Activated naive CD4-positive, alpha-beta T cell treated with anti-CD3 and anti-CD28 coated beads, Interleukin-2, amount 10 ng/mL, durations not matched to agents 7 days and 5 days (primary cell): ENCODE measurements at places on chromosomes 2 and 18.

DNA sequence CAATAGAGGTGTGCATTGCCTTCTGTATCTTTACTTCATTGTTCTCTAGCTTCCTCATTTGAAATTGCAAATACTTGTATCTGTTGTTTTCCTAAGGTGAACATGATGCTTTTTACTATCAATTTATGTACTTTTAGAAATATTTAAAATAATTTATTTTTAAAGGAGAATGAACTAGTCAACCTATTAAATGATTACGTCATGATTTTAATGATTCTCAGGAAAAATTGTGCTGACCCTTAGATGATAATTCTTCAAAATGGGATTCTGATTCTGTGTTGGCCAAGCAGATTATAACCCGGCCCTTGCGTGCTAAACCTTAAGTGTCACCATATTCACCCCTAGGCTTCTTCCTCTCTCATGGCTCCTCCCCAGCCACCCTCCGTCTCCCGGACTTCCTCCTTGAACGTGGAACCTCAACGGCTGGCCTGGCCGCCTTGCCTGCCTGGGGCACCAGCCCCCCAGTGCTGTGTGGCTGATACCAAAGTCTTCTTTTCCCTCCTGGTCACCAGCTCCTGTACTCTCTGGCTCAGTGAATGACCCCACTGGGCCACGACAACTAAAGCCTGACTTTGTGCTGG, 292.0 kb downstream of the GBX2 start:
- DNase-seq, result no peak

- DNase-seq, result no peak
These were observed 96.8 kb downstream of the DIS3L2 start for GRCh38 chr2:232058063-232058877.

DNA sequence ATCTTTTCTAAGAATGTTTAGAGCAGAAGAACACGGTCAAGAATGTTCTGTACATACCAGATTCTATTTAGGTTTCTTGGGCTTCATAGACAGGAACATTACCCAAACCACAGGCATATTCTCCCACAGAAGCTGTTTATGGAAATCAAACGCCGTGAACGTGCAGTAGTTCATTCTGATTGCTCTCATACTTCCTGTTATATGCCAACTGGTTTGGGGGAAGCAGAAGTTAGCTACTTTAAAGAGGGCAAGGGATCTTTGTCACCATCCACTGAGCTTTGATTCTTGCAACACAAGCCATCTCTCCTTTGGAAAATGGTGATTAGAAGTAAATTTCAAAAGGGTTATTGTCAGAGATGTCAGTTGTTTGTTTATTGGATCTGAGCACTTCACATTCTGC, 182.2 kb upstream of the NRP2 start:
- no peak for DNase-seq

DNA sequence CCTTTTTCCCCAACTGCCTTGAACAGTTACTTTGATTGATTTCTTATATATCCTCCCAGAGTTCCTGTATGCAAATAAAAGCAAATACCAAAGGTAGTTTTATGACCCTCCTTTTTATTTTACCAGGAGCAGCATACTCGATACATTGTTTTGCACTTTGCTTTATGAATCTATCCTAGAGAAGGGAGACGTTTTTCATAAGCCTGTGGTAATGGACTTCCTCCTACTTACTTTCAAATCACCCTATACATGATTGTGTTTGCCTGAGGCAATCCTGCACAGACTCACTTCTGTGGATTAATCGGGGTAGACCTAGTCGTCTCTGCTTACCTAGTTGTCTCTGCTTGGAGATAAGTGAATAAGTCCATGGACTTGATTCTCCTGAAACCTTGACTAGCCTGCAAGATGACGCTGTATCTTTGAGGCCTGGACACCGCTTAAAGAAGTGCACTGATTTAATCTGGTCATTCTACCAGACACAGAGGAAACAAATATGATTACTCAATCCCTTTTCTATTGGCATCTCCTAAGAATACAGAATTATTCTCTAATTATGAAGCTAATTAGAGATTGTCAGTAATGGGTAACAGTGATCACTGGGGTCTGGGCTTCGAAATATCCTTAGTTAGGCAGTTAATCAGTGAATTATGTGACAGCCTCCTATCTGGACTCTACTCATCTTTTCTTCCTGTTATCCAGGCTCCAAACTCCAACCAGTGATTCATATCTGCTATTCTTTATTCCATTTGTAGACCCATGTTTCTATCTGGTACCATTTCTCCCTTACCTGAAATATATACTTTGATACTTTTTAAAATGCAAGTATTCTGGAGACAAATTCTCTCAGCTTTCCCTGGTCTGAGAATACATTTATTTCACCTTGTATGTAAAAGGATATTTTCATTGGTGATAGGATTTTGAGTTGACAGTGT, 447.4 kb upstream of the TRIB2 start:
- no peak for DNase-seq

DNA sequence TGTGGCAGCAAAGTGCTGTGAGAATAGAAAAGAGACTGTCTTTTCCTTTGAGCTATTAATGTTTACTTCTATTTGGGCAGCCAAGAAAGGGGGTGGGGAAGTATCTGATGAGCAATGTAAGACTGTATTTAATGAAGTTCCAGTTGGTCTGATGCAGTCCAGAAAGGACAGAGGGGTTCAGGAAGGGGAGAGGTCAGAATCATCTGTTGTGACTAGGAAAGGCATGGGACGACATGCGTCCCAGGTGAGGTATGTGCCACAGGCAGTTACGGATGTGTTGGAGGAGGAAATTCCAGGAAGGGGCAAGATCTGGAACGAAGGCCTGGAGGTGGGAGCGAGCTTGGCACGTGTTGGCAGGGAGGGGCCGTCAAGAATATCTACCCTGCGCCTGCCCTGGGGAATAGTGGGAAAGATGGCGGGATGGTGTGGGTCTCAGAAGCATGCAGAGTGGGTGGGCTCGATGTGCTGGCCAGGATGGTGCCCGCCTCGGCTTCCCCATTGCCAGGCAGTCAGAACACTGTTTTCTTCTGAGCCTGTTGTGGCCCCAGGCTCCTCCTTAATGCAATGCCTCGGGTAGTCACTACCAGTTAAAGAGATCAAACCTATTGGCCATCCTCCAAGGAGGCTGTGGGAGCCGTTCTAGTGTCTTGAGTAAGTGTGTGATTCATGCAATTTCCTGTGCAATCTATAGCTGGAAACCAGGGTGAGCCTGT, 57.8 kb upstream of the TXNDC2 start:
- DNase-seq, result no peak
